ENCODE measurements at places on chromosomes 16 and 17.

DNA sequence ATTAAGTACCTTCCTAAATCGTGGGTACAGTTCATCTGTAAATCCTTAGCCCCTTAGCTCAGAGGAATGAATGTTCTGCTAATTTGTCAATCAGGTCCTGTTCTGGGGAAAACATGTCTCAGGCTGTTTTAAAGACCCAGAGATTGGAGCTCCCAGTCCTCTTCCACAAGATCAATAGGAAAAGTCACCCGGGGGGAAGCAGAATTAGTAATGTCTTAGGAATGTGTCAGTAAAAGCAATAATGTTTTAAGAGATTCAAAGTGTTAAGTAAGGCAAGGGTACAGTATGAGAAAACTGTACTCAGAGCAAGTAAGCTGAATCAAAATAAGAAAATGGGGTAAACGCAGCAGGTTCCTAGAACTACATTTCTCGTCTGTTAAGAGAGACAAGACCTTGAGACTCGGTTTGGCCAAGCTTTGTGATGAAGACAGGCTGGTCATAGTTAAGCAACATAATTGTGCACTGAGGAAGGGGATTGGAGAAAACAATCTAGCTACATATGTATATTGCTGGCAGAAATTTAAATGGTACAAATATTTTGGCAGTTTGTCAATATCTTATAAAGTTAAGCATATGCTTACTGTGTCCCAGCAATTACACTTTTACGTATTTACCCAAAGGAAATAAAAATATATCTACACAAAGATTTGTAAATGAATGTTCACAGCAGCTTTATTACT lies 192.9 kb upstream of the C17orf78 start:
- DNase-seq = no peak

GRCh38 chr16:11145173-11145818 lies 110.7 kb downstream of the SOCS1 start:
- DNase-seq = no peak

DNA sequence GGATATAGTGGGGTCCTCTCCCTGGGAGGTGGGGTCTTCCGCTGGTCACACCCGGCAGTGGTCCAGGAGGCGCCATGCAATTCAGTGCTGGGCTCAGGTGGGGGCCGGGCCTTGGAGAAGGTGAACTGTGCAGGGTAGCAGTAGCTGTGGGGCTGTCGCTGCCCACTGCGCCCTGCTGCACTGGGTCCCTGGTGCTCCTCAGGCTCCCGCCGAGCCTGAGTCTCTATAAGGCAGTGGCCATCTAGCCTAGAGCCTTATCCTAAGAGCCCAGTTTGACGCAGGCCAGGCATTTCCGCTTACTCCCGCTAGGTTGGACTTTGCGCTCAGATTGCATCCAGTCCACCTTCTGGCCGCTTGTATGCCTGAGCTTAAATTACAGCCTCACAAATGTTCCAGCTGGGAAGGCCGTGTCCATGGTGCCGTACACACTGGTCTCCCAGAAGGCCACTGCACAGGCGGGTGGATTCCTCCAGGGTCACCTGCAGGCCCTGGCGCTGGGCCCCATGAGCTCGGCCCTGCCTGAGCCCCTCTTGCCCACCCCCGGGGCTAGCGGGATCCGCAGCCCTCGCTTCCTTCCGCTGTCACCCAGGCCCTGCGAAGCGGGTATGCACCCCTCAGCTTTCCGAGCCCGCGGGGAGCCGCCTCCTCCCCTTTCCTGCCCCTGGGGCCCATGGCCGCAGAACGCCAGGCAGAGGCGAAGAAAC lies 1762.2 kb downstream of the TP53TG3F start:
- DNase-seq = no peak

DNA sequence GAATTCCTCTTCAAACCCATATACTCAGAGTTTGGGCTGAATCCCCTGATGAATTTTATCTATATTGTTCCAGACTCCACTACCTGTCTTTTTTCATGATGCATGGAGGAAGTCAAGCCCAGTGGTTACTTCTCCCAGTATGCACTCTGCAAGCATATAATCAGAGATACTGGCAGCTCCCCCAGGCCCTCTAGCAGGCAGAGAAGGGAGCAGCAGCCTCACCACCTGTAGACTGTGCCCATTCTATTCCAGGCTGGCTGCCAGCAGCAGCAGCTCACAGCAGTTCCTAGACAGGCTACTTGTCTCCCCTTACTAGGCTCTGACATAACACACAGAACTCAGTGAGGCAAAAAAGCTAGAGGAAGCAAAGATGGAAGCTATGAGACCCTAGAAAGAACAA lies 3.4 kb downstream of the MKS1 start:
- DNase-seq = no peak

- DNase-seq = no peak
Observed at GRCh38 chr17:21361020-21361809, 14.9 kb upstream of the KCNJ12 start.

DNA sequence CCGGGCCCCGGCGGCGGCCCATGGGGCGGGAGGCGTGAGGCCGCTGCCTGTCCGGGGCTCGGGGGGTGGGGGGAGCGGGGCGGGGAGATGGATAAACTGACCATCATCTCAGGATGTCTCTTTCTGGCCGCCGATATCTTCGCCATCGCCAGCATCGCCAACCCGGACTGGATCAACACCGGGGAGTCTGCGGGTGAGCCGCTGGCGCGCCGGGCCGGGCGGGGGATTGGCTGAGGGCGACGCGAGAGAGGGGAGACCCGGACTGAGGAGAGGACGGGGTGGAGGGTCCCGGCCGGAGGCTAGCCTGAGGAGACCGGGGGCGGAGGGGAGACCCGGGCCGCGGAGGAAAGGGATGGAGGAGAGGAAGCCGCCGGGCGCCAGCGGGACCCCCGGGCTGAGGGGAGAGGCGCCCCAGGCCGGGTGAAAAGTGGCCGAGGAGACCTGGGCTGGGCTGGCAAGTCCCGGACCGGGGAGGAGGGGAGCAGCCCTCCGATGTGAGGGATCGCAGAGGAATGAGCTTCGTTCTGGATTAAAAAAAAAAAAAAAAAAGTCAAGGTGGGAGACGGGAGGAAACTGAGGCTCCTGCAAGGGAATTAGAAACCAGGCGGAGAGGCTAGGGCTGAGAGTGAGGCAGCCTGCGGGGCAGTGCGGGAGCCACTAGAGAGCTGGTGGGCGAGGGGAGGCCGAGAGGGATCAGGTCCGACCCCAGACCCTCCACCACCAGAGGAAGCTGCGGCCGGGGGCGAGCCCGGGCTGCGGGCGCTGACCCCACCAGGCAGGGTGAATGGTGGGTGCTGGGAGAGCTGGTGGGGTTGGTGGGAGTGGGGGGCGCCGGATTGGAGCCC lies 526 bp downstream of the MOSMO start:
- peak; percentile 17 for DNase-seq

GRCh38 chr16:80862160-80862705 lies 57.8 kb upstream of the CDYL2 start:
- DNase-seq = no peak

GRCh38 chr16:75644240-75645012 lies 3.0 kb downstream of the KARS1 start:
- DNase-seq = no peak

DNA sequence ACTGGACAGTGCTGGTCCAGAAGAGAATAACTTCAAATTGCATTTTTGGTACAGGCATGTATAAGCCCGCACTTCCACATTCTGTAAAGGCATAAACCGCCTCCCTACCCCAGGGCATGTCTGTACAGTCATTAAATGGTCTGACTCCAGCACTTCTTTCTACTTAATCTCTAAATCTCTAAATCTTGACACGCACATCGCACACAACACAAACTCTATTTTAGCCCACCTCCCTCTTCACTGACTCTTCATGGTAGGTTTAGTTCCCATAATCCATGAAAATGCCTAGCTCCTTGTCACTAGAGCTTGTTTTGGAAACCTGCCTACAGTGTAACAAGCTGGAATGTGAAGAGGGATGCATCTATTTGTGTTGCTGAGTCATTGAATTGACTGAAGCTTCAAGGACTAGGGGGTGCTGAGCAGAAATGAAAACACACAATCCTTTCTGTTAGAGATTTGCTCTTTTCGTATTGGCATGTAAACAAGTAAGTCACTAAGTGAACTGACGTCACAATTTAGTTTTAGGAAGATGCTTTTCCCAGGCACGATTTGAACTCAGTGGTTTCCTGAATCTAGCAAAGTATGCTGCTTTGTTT lies 1.6 kb upstream of the DUSP14 start:
- DNase-seq = no peak

DNA sequence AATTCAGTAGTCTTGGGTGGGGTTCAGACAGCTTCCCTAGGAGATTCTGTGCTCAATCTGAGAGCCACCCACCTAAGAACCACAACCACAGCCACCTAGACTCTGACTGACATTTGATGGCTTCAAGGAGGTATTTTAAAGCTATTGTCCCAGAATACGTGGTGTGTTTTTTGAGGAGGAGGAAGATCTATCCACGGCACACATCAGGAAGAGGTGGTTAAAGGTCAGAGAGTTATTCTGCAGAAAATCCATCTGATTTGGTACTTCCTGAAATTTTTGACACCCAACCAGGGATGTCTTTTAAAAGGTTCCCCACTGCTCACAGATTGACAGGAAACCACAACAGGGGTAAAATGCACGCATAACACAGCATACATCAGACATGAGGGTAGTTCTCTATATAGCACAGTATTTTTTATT lies 25.1 kb downstream of the SMARCE1 start:
- no peak for DNase-seq
